Stimulated activated naive CD8-positive, alpha-beta T cell treated with anti-CD3 and anti-CD28 coated beads, Interleukin-15, Interleukin-2, amounts not matched to agents 100 U/mL and 50 U/mL, for 24 hours (primary cell): ENCODE measurements at places on chromosomes 12 and 14.

- no peak for DNase-seq
Measured at GRCh38 chr14:88299865-88300530, 23.1 kb downstream of the KCNK10 start.

DNA sequence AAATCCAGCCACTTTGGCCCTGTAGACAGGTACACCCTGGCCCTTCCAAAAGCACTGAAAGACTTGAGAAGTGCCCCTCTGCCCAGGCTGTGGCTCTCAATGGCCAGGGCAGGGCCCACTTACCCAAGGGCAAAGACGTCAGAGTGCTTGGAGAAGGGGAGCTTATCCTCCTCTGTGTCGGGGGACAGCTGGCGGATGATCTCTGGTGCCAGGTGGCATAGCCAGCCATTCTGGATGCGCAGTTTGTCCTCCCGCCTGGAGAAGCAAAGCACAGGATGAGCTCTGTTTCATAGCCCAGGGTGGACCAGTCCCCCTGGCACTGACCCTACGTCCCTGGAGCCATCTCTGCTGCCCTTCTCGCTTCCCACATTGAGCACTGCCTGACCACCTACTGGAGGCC lies 114.9 kb upstream of the NOS1 start:
- no peak for DNase-seq

DNA sequence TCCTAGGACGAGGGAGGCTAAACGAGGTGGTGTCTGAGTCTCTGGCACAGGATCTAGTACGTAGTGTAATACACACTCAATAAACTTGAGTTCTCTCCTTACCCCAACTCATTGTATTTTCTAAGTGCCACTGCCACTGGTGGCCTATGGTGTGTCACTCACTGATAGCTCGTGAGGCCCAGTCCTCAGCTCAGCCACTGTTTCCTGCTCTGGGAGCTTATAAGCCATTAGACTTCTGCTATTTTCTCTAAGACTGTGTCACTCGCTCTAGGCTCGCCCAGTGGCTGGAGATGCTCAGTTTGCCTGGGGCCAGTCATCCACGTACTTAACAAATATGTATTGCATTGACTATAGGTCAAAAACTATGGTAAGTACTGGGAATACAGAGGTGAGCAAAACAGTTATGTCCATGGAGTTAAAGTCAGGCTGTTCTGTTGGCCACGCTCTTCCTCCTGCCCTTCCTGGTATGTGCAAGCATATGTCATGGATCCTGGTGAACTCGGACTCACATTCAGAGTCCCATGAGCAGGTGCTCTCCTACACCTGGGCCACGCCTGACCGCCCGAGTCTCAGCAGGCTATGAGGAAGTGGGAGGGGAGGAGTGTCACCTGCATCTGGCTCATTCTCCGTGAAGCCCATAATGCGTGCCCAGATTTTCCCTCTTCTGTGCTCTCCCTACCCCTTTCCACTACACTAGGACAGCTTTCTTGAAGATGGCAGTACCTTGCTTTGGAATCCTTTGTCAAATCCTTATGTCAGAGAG lies 41.6 kb downstream of the DEGS2 start:
- no peak for DNase-seq

- DNase-seq: no peak
Measured at GRCh38 chr12:17206553-17206952, 600.6 kb upstream of the LMO3 start.

DNA sequence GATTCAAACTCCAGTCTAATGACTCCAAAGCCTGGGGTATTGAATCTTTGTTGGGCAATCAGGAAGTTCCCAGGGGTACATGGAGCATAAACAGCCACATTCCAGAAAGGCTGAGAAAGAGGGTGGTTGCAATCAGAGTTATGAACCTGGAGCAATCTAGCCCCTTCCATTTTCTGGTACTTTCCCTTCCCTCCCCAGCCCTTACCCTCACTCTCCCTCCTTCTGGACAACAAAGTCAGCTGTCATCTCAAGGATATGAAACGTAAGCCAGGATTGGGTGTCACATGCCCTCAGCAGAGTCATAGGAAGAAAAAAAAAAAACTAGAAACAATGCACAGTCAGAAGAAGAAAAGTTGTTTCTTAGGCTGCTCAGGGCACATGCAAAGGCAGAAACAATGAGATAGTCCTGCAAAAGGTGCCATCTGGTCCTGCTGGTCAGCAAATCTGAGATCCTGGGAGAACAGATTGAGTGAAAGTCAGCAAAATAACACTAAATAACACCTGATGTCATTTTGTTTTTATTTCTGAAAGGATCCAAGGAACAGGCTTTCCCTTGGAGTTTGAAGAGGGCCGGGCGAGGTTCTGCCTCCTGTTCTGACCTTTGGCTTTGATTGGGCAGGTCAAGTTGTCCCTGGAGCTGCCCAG lies 27.1 kb downstream of the TMEM229B start:
- DNase-seq: no peak
